ENCODE measurements at places on chromosomes 1 and 21.

DNA sequence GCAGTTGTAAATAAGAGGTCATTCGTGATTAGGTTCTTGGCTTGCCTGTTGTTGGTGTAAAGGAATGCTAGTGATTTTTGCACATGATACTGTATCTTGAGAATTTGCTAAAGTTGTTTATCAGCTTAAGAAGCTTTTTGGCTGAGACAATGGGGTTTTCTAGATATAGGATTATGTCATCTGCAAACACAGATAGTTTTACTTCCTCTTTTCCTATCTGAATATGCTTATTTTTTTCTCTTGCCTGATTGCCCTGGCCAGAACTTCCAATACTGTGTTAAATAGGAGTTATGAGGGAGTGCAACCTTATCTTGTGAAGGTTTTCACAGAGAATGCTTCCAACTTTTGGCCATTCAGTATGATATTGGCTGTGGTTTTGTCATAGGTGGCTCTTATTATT lies 576.1 kb upstream of the RGS18 start:
- DNase-seq: no peak

- no peak for DNase-seq
Measured at GRCh38 chr1:192809307-192810252, 741 bp downstream of the RGS2 start.

DNA sequence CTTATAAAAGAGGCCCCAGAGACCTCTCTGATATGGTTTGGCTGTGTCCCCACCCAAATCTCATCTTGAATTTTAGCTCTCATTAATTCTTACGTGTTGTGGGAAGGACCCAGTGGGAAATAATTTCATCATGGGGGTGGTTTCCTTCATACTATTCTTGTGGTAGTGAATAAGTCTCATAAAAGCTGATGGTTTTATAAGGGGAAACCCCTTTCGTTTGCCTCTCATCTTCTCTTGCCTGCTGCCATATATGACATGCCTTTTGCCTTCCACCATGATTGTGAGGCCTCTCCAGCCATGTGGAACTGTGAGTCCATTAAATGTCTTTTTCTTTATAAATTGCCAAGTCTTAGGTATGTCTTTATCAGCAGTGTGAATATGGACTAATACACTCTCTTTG lies 22.5 kb upstream of the NEK7 start:
- DNase-seq: no peak

DNA sequence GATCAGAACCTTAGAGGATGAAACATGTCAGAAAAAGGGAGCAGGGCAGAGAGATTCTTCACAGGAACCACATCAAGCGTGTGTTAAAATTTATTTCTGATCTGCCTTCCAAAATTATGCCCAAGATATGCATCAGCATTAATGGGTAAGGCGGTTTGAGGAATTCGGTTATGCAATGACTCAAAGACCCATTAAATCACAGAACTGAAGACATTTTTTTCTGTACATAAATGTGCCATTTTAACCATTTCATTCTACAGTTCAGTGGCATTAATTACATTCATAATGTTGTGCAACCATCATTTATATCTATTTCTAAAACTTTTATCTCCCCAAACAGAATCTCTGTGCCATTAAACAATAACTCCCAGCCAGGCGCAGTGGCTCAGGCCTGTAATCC lies 43.4 kb downstream of the CNST start:
- no peak for DNase-seq

DNA sequence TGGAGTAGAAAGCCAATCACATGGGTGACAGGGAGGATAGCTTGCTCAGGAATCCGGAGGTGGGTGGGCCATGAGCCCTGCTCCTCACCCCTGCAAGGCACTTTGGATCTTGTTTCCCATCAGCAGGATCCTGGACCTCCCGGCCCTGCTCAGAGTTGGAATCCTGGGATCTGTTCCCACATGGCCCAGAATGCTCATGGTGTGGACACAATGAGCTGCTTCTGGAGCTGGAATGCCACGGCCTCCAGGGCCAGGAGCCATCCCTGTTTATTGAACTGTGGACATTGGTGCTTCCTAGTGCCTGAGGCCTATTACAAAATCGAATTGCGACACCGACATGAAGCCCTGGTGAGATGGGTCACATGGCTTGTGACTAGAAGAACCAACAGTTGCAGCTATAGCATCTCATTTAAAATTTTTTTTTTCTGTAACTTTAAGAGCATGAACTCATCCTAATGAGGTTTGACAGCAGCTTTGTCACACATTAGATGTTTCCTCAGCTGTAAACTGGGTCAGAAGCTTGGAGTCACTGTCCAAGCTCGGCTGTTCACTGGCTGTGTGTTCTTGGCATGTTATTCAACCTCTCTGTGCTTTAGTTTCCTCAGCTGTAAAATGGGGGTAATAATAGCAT lies 40.4 kb upstream of the GOLT1A start:
- no peak for DNase-seq
